NCI-H345 (cell line): ENCODE measurements at places on chromosomes 7 and 10.

GRCh38 chr7:5699467-5700384, 81.7 kb downstream of the RNF216 start:
- no peak for DNase-seq

DNA sequence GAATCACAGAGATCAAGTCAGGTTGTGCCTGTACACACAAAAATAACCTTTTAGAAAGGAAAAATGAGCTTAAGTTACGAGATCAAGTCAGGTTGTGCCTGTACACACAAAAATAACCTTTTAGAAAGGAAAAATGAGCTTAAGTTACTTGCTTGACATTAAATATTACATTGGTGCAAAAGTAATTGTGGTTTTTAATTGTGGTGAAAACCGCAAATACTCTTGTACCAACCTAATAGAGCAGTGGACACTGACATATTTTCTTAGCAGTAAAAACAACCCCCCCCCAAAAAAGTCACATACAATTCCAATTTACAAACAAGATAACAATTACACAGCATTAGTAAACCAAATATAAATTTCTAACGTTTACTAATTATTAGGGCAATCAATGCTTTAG, 595.6 kb downstream of the GRM8 start:
- no peak for DNase-seq

DNA sequence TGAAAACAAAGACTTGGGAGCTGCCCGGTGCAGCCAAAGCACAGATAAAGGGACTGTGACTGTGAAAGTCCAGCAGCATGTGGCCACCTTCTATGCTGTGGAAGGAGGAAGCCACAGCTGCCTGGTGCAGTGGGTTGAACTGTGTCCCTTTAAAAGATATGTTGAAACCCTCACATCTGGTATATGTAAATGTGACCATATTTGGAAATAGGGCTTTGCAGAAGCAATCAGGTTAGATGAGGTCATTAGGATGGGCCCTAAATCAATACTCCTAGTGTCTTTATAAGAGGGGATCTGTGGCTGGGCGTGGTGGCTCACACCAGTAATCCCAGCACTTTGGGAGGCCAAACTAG, 136.9 kb downstream of the GLI3 start:
- no peak for DNase-seq

DNA sequence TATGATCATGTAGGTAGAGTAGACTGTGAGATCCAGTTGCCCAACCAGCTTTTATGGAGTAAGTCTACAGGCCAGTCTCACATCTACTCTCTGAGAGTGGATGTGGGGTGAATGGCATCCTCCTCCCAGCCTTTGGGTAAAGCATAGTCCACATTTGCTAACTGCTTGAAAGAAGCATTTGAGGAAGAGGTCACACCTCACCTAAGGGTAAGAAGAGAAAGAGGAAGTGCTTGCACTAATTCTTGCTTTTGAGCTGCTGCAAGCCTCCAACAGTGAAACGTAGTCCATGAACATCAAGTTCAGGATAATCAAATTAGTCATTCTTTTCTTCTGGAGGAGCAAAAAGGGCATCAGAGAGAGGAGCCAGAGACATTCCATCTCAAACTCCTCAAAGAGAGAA, 93.9 kb upstream of the AGR3 start:
- DNase-seq = no peak

- no peak for DNase-seq
Observed at GRCh38 chr7:94440451-94441039, 45.9 kb downstream of the COL1A2 start.

DNA sequence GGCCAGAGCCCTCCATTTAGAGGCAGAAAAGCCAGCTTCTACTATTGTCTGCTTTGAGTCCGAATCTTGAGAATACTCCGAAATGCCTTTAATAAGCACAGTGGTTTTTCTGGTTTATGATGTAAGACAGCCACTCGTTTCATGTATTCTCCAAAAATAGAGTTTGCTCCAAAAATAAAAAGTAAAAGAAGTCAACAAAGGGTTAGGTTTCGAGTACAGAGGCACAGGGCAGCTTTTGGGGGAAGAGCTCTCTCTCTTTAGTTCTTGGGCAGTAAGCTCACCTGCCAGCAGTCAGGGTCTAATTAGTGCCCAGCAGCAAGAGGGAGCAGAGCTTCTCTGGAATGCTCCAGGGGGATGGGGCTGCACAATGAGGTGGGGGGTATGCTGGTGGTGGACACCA, 20.2 kb downstream of the CREB3L2 start:
- DNase-seq = no peak

DNA sequence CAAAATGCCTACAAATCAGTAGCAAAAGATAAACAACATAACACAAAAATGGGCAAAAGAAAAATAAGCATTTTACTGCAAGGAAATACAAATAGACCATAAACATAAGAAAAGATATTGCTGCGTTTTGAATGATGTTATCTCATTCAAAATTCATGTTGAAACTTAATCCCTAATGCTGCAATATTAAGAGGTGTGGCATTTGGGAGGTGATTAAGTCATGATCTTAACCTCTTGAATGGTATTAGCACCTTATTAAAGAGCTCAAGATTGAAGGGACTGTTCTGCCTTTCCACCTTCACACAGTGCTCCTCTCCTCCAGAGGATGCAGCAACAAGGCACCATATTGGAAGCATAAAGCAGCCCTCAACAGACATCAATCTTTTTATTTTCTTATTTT, 12.4 kb upstream of the TNKS2 start:
- no peak for DNase-seq

DNA sequence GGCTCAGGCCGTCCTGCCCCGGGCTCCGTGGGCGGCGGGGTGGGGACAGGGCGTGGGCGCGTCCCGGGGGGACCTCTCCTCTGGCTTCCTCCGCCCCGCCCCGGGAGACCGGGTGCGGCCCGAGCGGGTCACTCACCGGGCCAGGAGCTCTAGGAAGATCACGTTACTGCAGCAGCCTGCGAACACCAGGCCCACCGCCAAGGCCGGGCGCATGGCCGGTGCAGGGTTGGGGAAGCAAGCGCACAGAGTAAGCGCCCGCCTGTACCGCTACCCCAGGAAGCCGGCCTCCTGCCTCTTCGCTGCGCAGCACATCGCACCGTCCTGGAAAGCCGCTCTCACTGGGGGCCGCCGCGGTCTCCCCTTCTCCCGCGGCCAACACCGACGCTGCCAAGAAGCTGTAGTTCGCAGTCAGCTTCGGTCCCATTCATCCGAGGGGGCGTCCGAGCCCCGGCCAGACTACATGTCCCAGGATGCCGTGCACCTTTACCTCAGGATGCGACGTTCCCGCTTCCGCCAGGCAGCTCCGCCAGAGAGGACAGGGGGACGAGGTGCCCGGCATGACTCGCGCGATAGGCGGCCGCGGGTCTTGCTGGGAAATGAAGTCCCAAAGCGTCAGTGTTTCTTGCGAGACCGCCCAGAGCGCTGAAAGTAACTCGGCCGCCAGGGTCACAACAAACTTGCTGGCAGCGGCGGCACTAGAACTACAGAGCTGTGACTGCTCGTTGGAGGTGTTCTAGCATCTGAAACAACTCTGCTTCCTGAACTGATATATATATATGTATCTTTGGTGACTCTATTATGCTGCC, at the start of gene SLC35B4:
SLC35B4 (minus strand) TSS at position 392 of the 806 bp plus-strand sequence; CDS start at position 213, 179 bp downstream.
- DNase-seq = peak; percentile 98
